ENCODE measurements at places on chromosomes 6 and 20. TPM values are rescaled to one million over a fixed set of nuclear protein-coding genes. Genes with fewer than 3 reads are reported as not detected.

- H3K27ac ChIP-seq: no peak overlapping the region
- H3K4me3 ChIP-seq: no peak overlapping the region
- no peaks in the 10 kb centered on the region for H3K4me1 ChIP-seq
- no peaks in the 10 kb centered on the region for H3K36me3 ChIP-seq
- no peak for DNase-seq
Measured at GRCh38 chr20:17014756-17015366, 212.0 kb upstream of the PCSK2 start.

GRCh38 chr6:103326760-103327757 is 1532.7 kb downstream of the HACE1 start:
- no peak overlapping the region for H3K27ac ChIP-seq
- DNase-seq: no peak
- H3K27me3 ChIP-seq: no peaks in the 10 kb centered on the region
- H3K4me1 ChIP-seq: no peaks in the 10 kb centered on the region

Gene GATA5
- 0.26 TPM for total RNA-seq

Gene EDN1
- total RNA-seq: 0.26 TPM

DNA sequence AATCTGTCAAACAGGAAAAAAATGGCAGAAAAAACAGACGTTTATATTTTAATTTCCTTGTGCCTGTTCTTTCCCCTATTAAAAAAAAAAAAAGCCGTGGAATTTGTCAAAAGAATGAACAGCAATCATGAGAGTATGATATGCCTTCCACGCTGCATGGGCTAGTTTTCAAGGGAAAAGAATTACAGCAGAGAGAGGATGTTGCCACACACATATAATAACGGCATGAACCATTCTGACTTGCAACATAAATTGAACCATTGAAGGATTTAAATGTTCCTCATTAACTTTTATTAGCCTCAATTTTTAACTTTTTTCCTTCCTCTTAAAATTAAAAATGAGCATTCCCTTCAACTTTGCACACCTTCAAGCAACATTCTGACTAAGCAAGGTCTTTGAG is 301.8 kb downstream of the FOXC1 start:
- H3K4me3 ChIP-seq: no peak overlapping the region
- no peaks in the 10 kb centered on the region for H3K27me3 ChIP-seq

Gene SFTA2
- not detected for total RNA-seq

DNA sequence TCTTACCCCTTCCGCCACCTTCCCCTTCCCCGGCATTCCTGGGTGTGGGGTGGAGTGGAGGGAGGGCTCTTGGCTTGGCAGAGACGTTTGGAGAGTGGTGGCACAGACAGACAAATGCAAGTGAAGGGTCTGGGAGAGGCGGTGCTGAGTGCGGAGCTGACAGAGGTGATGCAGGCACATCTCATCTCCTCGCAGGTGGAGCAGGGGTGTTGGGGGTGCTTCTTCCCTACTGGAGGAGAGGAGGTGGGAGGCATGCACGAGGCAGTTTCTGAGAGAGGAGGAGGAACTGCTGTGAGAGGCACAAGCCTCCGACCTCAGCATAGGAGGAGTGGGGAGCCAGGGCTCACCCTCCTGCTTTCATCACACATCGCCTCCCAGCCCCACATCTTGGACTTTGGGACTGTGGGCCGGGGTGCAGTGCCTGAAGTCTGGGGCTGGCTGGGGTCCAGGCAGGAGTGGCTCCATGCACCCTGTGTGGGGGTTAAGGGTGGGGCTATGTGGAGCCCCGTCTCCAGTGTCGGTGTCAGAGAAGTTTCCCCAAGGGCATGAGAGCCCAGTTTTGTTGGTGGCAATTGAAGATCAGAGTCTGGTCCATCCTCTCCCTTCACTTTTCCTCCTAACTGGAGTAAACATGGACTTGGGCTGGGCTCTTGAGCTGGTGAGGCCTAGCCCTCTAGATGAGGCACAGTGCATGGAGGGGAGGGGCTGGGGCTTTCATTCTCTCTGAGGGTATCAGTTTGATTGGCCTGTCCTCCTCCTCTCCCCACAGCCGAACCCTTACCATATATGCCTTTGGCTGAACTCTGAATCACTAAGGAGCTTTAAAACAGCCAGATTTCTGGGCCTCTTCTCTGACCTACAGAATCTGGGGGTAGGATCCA is 20.2 kb upstream of the SLC22A7 start:
- H3K4me1 ChIP-seq: no peaks in the 10 kb centered on the region
- no peak overlapping the region for H3K4me3 ChIP-seq
- H3K27ac ChIP-seq: no peak overlapping the region
- H3K27me3 ChIP-seq: peaks cover 24% of the 10 kb centered on the region
- DNase-seq: no peak
- H3K36me3 ChIP-seq: no peaks in the 10 kb centered on the region

DNA sequence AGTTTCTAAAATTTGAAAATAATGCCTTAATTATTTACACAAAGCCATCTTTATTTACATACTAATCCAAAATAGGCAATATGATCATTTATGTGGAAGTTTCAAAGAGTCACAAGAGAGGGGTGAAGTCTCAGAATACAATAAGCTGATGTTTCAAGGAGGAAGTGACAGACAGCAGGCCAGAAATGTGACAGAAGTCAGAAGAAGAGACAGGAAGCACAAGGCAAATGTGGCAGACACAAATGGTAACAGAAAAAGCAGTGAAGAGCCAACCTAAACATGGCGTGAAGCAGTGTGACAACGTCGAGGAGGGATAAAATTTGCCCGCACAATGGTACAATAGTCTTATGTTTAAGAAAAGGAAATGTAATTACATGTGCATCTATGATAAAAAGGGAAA is 59.8 kb downstream of the SHPRH start:
- no peak overlapping the region for H3K4me3 ChIP-seq

All from fibroblast of lung (primary cell).